ENCODE measurements at places on chromosomes 13 and 19.

DNA sequence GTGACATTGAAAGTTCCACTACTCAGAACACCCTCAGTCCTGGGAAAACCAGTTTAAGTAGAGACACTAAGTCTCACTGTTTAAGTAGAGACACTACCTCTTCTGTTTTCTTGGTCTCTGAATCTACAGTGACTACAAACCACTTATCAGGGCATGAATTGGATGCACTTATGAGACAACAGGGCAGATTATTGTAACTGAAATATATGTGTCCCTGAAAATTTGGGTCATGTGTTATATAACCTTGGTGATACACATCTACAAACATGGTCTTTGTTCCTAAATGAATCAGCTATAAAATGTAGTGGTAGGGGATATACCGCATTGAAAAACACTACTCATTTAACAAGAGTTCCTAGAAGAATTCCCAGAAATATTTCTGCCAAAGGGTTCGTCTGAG lies 55.7 kb downstream of the SERP2 start:
- no peak for DNase-seq

- no peak for DNase-seq
Observed at GRCh38 chr19:32870981-32871451, 1.4 kb upstream of the SLC7A9 start.

GRCh38 chr19:47445937-47446402 lies 25.7 kb downstream of the SLC8A2 start:
- no peak for DNase-seq

- peak; percentile 97 for DNase-seq
Observed at GRCh38 chr19:47615714-47616113, 6.8 kb downstream of the BICRA start.

DNA sequence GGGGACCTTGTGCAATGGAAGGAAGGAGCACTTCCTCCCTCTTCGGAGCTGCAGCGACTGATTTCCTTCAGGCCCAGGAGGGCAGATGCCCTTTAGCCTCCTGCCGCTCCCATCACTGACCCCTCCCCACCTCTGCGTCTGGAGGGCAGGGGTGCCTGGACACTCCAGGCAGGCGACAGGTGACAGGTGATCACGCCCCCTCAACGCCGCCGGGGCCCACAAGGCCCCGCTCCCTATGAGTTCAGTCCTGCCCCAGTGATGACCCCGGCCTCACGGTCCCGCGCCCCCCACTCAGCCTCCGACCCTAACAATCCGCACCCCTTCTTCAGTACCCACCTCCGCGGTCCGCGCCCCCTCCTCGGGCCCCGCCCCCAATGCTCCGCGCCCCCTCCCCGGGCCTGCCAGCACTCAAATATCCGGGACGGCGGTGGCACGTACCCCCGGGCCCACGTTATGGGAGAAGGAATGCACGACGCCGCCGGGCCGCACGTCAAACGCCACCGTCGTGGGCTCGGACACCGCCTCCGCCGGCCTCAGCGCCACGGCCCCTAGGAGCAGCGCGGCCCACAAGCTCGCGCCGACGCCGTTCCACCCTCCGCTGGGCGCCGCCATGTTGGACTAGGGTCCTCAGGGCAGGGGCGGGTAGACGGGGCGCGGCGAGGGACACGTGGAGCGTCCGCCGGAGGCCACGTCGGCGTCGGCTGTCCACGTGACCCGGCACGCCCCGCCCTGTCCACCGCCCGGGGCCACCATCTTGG lies at the start of gene MYDGF:
TSS of gene MYDGF (minus strand) at position 620 of the 758 bp plus-strand sequence. CDS start at position 612, 8 bp downstream.
- peak; percentile 84 for DNase-seq

GRCh38 chr13:41939398-41939797 lies 21.5 kb downstream of the VWA8 start:
- DNase-seq: no peak

DNA sequence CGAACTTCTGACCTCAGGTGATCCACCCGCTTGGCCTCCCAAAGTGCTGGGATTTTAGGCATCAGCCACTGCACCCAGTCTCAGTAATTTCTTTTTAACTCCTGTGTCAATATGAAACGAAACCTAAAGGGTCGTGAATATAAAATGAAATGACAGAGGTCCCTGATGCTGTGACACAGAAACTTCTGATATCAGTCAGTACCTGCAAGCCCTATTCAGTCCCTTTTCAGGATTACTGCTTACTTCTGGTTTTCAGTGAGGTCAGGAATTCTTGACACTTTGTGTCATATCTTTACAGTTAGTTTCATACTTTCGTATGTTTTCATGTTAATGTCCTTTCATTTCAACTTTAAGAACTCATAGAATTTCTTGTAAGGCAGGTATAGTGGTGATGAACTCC lies 58.7 kb downstream of the RNF17 start:
- DNase-seq: no peak

Data from globus pallidus (tissue), 1 donor.